ENCODE measurements at places on chromosomes 5 and 9.
A peak's percentile ranks its signal among the peaks of the same experiment; 100 is the strongest.

GRCh38 chr9:135827301-135827700 is 80.0 kb downstream of the CAMSAP1 start:
- no peak for DNase-seq

DNA sequence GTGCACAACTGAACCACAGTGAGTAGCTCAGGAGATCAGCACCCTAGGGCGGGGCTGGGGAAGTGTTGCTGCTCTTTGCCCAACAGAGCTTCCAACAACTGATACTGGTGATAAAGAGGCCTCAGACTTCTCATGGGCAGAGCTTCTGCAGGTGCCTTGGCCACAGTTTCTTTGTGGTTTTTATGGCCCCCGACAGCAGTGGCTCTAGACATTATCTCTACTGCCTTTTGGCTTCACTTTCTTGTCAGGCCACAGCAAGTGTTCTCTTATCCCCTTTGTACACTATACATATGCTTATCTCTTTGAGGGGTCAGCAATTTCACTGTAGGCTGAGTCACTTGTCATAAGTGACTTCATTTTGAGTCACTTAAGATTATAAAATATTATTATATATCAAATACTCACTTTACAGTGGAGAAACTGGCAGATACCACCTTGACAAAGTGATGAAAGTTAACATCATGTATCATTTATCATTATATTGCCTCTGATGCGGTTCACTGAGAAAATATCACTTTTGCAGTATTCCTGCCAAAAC is 90.9 kb upstream of the COX7C start:
- no peak for DNase-seq

- no peak for DNase-seq
Observed at GRCh38 chr5:16454686-16455085, 10.9 kb downstream of the ZNF622 start.

- no peak for DNase-seq
Observed at GRCh38 chr5:173884402-173885053, 3.6 kb upstream of the CPEB4 start.

DNA sequence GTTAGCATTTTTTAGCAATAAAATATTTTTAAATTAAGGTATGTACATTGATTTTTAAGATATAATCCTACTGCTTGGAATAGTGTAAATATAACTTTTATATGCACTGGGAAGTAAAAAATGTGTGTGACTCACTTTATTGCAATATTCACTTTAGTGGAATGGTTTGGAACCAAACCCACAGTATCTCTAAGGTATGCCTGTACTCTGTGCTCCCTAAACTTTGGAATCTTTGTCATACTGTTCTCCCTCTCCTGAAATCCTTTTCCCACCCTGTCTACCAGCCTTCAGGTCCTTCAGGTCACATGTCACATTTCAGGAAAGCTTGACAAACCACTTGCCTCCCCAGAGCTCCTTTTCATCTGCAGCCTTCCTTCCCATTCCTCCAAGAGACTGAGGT is 308.7 kb downstream of the SPOCK1 start:
- no peak for DNase-seq

DNA sequence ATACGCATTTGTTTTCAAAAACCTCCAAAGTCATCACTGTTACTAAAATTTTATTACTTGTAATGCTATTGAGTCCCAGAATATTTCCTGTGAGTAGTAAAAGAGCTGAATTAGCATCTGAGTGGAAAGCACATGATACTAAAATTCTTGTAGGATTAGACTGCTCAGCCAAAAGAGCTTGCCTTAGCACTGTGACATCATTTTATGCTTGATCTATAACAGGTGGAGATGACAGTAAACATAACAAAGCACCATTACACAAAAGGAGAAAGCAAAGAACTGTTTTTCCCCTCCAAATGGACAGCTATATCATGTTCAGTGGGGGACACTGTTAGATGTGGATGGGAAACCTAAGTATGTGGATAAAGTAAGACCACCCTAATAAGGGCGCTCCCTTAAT is 5.8 kb upstream of the JAK2 start:
- DNase-seq: no peak

GRCh38 chr5:171521219-171521633 is 101.8 kb downstream of the FGF18 start:
- DNase-seq: no peak

DNA sequence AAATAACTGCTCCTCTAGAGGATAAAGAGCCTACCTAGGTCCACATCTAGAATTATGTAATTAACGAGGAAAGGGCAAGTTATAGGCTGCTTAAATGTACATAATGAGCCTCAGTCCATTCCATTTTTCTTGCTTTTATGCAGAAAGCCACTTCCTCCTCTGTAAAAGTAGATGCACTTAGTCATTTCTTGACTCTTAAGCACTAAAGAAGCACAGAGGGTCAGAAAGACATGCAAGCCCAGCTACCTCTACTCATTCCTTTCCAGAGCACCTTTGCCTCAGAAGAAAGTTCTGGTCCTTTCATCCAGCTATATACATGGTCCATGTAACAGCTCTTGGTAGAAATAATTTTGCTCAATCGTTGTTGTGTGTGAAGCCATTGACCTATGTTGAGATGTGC is 308.0 kb upstream of the NREP start:
- DNase-seq: no peak

DNA sequence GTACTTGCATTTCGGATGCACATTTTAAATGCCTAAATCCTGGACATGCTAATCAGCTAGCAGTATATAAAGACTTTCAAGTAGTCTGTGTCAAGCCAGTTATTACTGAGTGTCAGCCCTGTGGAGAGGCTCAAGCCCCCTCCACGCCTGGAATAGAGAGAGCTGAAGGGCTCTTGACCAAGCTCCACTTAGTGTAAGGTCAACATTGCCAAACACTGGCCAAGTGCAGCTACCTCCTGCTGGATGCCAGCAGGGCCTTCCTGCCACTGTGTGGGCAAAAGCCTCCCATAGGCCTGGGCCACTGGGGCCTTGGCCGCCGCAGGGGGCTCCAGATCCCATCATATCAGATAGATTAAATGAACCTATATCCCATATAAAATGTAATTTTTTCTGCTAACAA is 239.4 kb upstream of the PANK3 start:
- peak; percentile 70 for DNase-seq

DNA sequence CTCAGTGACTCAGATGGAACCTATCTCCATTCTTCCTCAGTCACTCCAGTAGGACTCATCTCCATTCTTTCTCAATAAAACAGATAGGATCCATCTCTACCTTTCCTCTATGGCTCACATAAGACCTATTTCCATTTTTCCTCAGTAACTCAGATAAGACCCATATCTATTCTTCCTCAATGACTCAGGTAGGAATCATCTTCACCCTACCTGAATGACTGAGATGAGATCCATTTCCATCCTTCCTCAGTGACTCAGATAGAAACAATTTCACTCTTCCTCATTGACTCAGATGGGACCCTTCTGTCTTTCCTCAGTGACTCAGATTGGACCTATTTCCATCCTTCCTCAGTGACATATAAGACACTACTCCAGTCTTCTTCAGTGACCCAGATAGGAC is 165.1 kb downstream of the FBXO4 start:
- no peak for DNase-seq

GRCh38 chr5:92605591-92605990 is 975.4 kb downstream of the NR2F1-AS1 start:
- no peak for DNase-seq

- DNase-seq: peak; percentile 79
Observed at GRCh38 chr9:128819716-128820664, 1.7 kb downstream of the ENDOG start.

- DNase-seq: no peak
Observed at GRCh38 chr5:139027150-139027549, 152.0 kb upstream of the LRRTM2 start.

- DNase-seq: peak; percentile 44
Observed at GRCh38 chr9:109497226-109498153, 617 bp downstream of the PTPN3 start.

DNA sequence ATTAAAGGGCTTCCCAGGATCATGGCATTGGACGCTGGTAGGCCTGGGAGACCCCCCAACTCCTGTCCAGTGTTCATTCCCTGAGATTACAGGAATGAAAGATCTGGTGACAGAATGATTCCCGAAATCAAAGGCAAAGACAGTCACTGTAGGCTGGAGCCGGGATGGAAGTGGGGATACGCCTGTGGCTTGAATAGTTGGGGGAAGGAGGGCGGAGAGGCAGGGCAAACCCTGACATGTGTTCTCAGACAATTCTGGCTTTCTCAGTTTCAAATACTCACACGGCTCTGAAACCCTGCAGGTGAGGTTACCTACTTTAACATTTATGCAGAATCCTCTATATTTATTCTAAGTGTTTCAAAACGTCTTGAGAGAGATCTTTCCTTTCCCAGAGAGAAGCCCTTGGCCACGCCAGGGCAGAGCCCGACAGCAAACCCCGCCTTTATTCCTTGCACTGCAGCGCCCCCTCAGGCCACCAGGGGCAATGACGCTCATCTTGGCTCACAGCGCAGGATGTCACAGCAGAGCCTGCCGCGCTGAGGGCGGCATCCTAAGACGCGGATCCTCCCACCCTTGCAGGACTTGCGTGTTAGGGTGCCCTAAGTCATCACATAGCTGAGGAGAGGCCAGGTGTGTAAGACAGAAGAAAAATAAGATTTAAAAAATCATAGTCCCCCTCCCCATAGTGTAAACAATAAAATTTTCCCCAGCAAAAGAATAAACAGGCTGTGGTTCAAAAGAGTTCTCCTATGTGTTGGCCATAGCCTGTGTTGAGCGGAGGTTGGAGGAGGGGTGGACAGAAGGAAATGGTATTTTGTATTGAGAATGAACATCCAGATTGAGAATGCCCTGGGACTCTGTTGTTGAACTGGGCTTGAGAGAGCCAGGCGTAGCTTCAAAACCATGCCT is 284.5 kb downstream of the NTRK2 start:
- peak; percentile 66 for DNase-seq

- DNase-seq: no peak
Observed at GRCh38 chr9:98318834-98319478, 63.5 kb upstream of the TBC1D2 start.

DNA sequence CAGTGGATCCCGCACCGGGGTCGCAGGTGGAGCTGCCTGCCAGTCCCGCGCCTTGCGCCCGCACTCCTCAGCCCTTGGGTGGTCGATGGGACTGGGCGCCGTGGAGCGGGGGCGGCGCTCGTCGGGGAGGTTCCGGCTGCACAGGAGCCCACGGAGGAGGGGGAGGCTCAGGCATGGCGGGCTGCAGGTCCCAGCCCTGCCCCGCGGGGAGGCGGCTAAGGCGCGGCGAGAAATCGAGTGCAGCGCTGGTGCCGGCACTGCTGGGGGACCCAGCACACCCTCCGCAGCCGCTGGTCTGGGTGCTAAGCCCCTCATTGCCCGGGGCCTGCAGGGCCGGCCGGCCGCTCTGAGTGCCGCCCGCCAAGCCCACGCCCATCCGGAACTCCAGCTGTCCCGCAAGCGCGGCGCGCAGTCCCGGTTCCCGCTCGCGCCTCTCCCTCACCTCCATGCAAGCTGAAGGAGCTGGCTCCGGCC is 120.6 kb upstream of the MEF2C start:
- DNase-seq: no peak

GRCh38 chr9:1087120-1087881 is 37.1 kb downstream of the DMRT2 start:
- no peak for DNase-seq

- no peak for DNase-seq
Observed at GRCh38 chr5:133994990-133995333, 9.8 kb downstream of the VDAC1 start.

GRCh38 chr5:11000515-11001353 is 239.7 kb upstream of the DAP start:
- DNase-seq: no peak

DNA sequence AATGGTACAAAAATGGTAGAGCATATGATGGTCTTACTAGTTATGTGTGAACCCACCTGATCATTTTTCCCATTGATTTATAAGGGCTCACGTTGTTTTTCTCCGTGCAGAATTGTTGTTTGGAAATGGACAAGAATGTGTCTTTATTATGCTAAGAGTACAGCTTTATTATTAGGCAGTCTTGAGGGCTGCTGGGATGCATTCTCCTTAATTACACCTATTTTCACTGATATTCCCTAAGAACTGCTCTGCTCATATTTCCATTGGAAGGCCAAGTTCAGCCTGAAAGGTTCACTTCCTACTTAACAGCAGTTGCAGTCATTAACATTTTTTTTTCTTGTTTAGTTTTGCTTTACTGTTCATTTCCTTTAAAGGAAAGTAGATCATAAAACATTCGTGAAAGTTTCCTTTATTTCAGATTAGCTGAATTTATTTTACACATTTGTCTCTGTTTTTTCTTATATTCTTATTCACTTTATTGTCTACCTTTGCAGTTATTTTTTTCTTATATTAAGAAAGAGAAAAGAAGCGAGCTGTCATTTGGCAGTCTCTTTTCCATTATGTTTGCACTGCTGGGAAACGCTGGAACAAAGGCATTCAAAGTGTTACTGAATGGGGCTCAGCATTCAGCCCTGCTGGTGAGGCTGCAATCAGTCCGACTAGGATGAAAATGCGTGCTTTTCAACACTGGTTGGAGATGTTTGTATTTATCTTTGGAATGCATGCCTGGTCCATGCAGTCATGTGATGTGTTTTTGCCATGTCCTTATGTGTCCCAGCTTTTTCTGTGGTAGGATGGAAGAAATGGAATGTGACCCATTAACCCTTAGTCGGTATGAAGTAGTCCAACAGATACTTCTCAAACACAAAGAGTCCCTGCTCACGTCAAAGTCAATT is 602.7 kb upstream of the ZNF608 start:
- no peak for DNase-seq

DNA sequence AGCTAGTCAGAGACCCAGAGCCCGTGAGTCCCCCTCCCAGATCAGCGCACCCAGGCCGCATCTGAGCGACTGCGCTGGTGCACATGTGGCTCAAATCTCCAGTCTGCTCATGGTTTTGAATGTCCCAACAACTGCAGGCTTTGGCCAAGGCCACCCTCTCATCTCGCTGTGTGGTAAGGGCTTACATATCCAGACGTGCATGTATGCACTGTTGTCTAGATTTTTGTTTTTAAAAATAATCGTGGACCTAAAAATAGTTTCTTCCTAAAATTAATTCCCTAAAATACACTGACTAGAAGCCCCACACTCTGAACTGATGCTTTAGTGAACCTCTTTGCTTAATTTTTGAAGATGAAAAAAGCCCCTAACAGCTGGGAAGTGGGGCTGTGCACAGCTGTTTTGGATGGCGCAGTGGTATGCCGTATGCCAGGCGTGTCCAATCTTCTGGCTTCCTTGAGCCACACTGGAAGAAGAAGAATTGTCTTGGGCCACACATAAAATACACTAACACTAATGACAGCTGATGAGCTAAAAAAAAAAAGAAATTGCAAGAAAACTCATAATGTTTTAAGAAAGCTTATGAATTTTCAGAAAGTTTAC is 143.0 kb upstream of the LHFPL2 start:
- DNase-seq: no peak

Data from NCI-H510A treated with DMSO at 0.1 percent for 48 hours (cell line).